ENCODE measurements at places on chromosomes 5 and 9. TPM values are rescaled to one million over a fixed set of nuclear protein-coding genes. Genes with fewer than 3 reads are reported as not detected.

DNA sequence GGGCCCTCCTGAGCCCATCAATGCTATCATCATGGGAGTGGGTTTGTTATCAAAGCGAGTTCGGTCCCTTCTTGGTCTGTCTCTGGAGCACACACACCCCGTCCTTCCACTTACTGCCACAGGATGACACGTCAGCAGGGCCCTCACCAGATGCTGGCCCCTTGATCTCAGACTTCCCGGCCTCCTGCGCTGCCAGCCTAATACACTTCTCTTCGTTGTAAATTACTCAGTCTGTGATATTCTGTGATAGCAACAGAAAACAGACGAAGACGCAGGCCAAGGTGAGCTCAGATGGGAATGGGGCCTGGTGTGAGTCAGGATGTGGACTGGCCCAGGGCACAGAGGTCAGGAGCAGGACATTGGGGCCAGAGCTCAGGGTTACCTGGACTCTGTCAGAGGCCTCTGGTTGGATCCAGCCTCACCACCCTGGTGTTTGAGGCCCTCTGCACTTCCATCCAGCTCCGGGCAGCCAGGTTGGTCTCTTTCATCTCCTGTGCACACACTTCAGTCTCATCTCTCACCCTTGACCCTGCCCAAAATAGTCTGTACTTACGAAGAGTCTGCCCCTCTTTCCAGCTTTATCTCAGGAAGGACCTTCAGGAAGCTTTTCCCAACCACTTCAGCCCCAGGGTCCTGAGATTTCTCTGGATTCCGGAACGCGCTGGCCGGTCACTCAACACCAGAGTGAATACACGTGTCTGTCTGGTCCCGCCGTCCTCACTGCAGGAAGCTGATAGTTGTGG lies 26.0 kb upstream of the CNOT6 start:
- no peaks in the 10 kb centered on the region for H3K4me1 ChIP-seq
- DNase-seq = no peak
- H3K27ac ChIP-seq = no peak overlapping the region
- H3K4me3 ChIP-seq = no peak overlapping the region

DNA sequence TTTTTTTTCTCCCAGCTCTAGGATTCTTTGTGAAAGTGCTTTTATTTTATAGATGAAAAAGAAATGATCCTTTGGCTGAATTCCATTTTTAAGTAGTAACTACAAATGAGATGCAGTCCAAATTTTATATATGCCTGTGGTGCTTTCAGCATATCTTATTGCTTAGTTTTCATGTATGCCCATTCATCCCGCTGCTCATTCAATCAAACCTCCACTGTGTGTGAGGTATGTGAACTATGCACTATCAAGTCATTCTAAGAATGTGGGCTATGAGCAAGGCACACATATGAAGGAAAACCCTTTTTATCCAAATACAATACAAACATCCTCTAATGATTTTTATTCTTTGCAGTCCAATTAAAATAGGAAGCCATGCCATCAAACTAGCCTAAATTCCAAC lies 1069.1 kb upstream of the DMAC1 start:
- H3K36me3 ChIP-seq = no peaks in the 10 kb centered on the region
- H3K27ac ChIP-seq = no peak overlapping the region
- H3K4me3 ChIP-seq = no peak overlapping the region
- DNase-seq = no peak

GRCh38 chr9:68708513-68708912 lies 3.5 kb downstream of the PIP5K1B start:
- no peaks in the 10 kb centered on the region for H3K36me3 ChIP-seq
- H3K4me3 ChIP-seq = no peak overlapping the region
- no peak overlapping the region for H3K27ac ChIP-seq
- peaks cover 6% of the 10 kb centered on the region for H3K27me3 ChIP-seq
- no peaks in the 10 kb centered on the region for H3K4me1 ChIP-seq

DNA sequence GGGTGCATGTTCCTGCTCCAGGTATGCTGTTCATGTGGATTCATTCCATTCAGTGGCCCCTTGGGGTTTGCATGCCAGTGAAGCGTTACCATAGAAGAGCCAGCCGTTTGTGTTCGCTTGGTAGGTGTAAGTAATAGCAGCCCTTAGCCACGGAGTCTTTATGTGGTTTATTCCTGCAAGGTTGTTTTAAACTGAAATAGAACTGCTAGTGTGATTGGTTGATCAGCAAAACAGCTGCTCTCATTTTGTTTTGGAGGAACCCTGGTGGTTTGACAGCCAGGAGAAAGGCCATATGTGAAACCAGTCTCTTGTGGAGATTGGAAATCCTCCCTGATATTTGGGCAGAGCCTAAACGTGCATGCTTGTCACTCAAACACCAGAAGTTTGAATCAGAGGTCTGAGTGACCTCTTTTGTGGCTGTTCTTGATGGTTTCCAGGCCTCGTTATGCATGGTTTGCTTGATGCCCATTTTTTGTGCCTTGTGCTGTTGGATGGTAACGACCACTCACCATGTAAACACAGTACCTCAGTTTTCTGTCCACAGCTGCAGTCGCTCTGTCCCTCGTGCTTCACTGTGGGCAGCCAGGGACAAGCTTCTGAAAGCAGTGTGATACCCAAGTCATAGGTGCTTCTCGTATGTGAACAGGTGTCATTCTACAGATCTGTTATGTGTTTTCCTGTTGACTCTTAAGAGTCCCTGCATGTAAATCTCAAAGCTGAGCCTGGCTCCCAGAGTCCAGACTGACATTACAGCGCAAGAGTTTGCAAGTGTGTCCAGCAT lies 58.3 kb upstream of the NXNL2 start:
- H3K4me1 ChIP-seq = no peaks in the 10 kb centered on the region
- H3K27ac ChIP-seq = no peak overlapping the region
- peaks cover 19% of the 10 kb centered on the region for H3K36me3 ChIP-seq

- H3K36me3 ChIP-seq = no peaks in the 10 kb centered on the region
- no peak overlapping the region for H3K27ac ChIP-seq
- peaks cover 4% of the 10 kb centered on the region for H3K4me1 ChIP-seq
- no peak overlapping the region for H3K4me3 ChIP-seq
- DNase-seq = no peak
- H3K27me3 ChIP-seq = no peaks in the 10 kb centered on the region
Observed at GRCh38 chr5:177098120-177098469, 11.4 kb downstream of the FGFR4 start.

DNA sequence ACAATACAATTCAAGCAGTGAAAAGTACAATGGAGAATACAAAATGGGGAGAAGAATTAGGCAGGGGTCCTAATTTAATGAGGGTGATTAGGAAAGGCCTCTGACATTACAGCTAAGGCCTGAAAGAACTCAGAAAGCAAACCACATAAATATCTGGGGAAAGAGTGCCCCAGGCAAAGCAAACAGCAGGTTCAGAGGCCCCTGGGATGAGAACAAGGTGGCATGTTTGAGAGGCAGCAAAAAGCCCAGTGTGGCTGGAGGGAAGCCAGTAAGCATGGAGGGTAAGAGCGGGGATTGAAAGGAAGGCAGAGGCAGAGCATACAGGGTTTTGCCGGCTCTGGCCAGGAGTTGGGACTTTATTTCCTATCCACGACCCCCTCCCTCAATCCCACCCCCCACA lies 33.4 kb upstream of the VDAC1 start:
- H3K27ac ChIP-seq = no peak overlapping the region
- H3K36me3 ChIP-seq = no peaks in the 10 kb centered on the region
- no peak for DNase-seq
- H3K4me1 ChIP-seq = no peaks in the 10 kb centered on the region

DNA sequence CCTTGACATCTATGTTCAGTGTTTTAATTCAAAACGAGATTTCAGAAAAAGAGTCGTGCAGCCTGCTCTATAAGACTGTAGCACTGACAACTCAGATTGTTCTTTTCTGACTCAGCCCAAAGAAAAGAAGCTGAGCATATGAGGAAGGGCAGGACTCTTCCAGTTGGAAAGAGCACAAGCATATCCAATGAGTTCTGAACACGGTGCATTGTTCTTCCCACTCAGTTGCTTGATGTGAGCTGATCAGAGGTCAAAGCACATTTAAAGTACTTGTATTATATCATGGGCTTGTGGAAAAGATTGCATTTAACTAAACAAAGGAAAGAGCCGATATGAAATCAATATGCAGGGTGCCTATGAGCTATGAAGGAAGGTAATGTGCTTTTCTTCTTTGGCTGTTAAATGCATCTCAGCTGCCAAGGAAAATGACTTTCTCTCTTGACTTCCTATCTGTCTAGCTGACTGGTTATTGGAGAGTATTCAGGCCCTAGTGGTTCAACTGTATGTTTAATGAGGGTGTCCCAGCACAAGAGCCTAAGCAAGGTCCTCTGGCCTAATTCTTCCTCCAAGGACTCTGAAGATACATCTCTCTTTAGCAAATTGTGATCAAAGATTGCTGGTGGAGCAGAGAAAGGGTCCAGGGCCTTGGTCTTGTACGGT lies 226.6 kb upstream of the PPP1R2B start:
- no peaks in the 10 kb centered on the region for H3K4me1 ChIP-seq
- H3K27me3 ChIP-seq = no peaks in the 10 kb centered on the region
- no peak overlapping the region for H3K4me3 ChIP-seq
- no peaks in the 10 kb centered on the region for H3K36me3 ChIP-seq

DNA sequence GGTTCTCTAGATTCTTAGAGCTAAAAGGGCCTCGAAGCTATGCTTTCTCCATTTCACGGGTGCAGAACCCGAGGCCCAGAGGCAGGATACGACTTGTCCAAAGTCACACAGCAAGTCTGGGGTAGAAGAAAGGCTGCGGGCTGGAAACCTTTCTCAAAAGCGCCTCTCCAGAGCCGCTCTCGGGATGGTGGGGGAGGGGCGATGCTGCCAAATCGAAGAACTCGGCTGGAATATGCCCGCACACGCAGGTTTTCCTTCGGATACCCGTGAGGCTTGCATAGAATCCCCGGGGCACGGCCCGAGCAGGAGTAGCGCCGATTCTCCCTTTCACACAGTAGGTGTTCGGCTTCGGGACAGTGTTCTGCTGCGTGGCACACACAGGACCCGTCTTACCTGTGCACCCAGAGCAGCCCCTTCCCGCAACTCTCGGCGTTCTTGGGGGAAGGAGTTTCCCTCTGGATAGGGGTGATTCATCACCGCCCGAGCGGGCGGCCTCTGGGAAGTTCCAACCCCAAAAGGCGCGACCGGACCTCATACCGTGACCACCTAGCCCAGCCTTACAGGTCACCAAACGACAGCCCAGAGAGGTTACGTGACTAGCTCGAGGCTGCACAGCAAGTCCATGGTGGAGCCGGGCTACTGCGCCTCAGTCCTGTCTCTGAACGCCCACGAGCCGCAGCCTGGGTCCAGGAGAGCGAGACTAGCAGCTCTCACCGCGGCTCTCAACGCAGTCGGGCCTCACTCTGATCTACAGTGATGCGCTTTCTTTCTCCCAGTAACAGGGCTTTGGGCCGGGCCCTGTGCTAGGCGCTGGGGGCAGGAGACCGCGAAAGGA lies 4.1 kb downstream of the PAX5 start:
- no peak for DNase-seq
- peaks cover 17% of the 10 kb centered on the region for H3K4me1 ChIP-seq
- no peak overlapping the region for H3K4me3 ChIP-seq
- no peaks in the 10 kb centered on the region for H3K36me3 ChIP-seq

DNA sequence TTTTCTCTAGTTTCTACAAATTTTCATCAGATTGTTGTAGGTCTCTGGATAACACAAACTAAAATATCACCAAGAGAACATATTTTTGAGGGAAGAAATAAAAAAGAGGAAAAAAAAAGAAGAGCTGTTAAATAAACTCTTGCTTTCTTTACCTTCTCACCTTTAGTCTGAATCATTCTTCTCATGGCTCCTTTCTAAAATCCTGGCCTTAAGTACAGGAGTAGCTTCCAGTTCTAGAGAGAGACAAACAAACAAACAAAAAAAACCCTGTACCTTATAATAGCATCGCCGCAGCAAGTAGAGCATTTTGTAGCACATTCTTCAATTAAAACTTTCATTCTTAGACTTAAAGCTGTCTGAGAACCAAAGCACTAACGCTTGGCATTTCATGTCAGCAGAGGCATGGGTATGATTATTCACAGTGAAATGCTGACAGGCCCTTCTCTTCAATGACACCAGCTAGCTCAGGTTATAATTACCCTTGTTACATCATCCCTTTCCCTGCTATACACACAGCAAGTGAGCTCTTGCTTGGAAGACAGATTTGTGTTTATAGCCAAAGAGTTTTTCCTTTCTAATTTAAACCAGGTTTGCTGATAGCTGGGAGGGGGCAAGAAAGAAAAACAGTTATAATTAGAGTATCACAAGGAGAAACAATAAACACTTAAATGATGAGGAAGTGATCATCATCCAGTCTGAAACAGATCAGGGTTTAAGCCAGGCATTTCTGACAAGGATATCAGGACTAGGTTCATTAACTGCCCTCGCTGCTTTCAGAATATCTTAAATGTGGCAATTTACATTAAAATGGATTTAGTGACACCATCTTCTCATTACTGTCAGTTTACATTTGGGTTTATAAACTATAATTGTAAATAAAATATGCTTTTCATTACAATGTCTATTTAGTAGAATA lies 510.9 kb upstream of the ZNF608 start:
- no peaks in the 10 kb centered on the region for H3K27me3 ChIP-seq
- H3K27ac ChIP-seq = no peak overlapping the region
- H3K4me1 ChIP-seq = no peaks in the 10 kb centered on the region
- H3K4me3 ChIP-seq = no peak overlapping the region
- no peaks in the 10 kb centered on the region for H3K36me3 ChIP-seq

DNA sequence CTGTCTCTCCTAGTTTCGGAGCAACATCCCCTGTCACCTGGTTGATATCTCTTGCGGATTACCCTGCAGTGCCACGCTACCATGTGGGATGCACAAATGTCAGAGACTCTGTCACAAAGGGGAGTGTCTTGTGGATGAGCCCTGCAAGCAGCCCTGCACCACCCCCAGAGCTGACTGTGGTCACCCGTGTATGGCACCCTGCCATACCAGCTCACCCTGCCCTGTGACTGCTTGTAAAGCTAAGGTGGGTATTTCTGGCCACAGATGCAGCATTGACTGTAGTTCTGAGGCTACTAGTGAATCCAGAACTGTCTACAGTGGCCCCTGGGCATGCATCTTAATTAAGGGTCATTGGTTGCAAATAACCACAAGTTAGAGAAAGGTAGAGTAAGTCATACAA lies 50.8 kb downstream of the AQP7 start:
- H3K36me3 ChIP-seq = peaks cover 7% of the 10 kb centered on the region
- H3K27ac ChIP-seq = no peak overlapping the region
- H3K27me3 ChIP-seq = no peaks in the 10 kb centered on the region
- no peak for DNase-seq

DCP2 gene
- total RNA-seq = 43.0 TPM

FBLL1 gene
- total RNA-seq = 0.47 TPM

SAPCD2 gene
- 2.3 TPM for total RNA-seq
